Sigmoid colon (tissue), 7 donors: ENCODE measurements at places on chromosomes 7 and 10. TPM values are rescaled to one million over a fixed set of nuclear protein-coding genes. Genes with fewer than 3 reads are reported as not detected.

- no peak for DNase-seq
Measured at GRCh38 chr7:431658-432111, 88.0 kb downstream of the PDGFA start.

The SPDYE1 gene
- not detected for total RNA-seq

GRCh38 chr10:70722820-70723424 lies 50.6 kb downstream of the ADAMTS14 start:
- DNase-seq, result no peak

GRCh38 chr10:29343607-29344038 lies 54.8 kb downstream of the LYZL1 start:
- DNase-seq, result no peak

The SLC26A5 gene
- total RNA-seq, result 0.54 TPM

- DNase-seq, result no peak
Measured at GRCh38 chr7:137360087-137360679, 16.6 kb upstream of the PTN start.

The NOS3 gene
- total RNA-seq, result 7.2 TPM
